ENCODE measurements at places on chromosomes 5 and 9. TPM values are rescaled to one million over a fixed set of nuclear protein-coding genes. Genes with fewer than 3 reads are reported as not detected.

UAP1L1 gene
- 13.3 TPM for total RNA-seq

SPINK1 gene
- total RNA-seq: 3.6 TPM

NMUR2 gene
- not detected for total RNA-seq

TMEM215 gene
- total RNA-seq: not detected

OR2S2 gene
- not detected for total RNA-seq

OR1Q1 gene
- not detected for total RNA-seq

CDC20B gene
- total RNA-seq: not detected

SPOCK1 gene
- total RNA-seq: 2.6 TPM

PCDHGA10 gene
- total RNA-seq: 4.3 TPM

FOXI1 gene
- total RNA-seq: not detected

IRX2 gene
- total RNA-seq: 22.2 TPM

CDH9 gene
- total RNA-seq: not detected

FGFR4 gene
- 4.6 TPM for total RNA-seq

FAM169A gene
- 16.4 TPM for total RNA-seq

PCA3 gene
- not detected for total RNA-seq

BAG1 gene
- total RNA-seq: 26.0 TPM

SCGB3A1 gene
- 1.3 TPM for total RNA-seq

SETD9 gene
- total RNA-seq: 8.0 TPM

AK8 gene
- 0.48 TPM for total RNA-seq

CLIC3 gene
- 4.0 TPM for total RNA-seq

FRMD3 gene
- total RNA-seq: 0.43 TPM

DMAC1 gene
- total RNA-seq: 11.3 TPM

SPINK7 gene
- total RNA-seq: 4.3 TPM

TNFSF8 gene
- total RNA-seq: not detected

BTNL8 gene
- not detected for total RNA-seq

PAX5 gene
- not detected for total RNA-seq

PNPLA7 gene
- 0.24 TPM for total RNA-seq

PCDH1 gene
- 71.6 TPM for total RNA-seq

KIAA1191 gene
- 85.0 TPM for total RNA-seq

MARCHF3 gene
- 1.4 TPM for total RNA-seq

SLC46A2 gene
- not detected for total RNA-seq

MTREX gene
- total RNA-seq: 114 TPM

TBC1D9B gene
- 65.5 TPM for total RNA-seq

CKMT2 gene
- not detected for total RNA-seq

ZNF883 gene
- total RNA-seq: 0.96 TPM

ZDHHC21 gene
- total RNA-seq: 7.0 TPM

CATSPER3 gene
- total RNA-seq: not detected

TNC gene
- 254 TPM for total RNA-seq

ZNF618 gene
- 1.7 TPM for total RNA-seq

IL4 gene
- not detected for total RNA-seq

TPRN gene
- 4.1 TPM for total RNA-seq

ADGRD2 gene
- not detected for total RNA-seq

PARP8 gene
- total RNA-seq: 16.4 TPM

SIT1 gene
- not detected for total RNA-seq

PCDHA4 gene
- 1.2 TPM for total RNA-seq
